ENCODE measurements at places on chromosomes 3 and 15.

GRCh38 chr3:158808697-158809096 is 6.8 kb downstream of the MFSD1 start:
- no peak for DNase-seq

DNA sequence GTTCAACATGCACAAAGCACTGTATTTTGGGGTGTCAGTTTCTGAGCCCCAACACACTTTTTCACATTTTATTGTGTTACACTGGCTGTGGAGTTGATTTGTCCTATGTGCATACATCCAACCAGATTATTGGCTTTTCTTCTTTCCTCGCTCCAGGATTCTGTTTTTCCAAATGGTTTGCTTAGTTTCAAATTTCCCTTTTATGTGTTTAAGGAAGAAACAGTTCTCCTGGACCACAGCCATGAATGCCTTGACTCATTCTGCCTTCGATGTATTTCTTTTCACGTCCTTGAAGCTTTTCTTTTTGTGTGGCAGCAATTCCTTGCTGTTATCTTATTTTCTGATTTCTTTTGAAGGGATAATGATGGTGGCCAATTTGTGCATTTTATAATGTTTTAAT is 53.8 kb downstream of the CACNA2D3 start:
- no peak for DNase-seq

GRCh38 chr3:14452740-14453710 is 50.6 kb downstream of the SLC6A6 start:
- no peak for DNase-seq

DNA sequence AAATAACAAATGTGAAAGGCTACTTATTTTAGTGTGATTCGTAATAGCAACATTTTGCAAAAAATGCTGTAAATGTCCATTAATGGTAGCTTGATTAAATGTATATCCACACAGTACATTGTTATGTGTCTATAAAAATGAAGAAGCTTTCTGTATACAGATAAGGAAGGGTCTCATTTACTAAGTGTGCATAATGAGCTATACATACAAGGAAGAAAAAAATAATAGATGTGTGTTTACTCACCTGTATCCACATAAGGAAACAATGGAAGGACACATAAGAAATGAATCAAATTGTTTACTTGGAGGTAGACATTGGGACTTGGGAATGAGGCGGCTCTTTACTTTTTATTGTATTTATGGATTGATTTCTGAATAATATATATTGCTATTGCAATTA is 34.9 kb downstream of the MED12L start:
- DNase-seq: no peak

GRCh38 chr15:92881211-92881754 is 18.8 kb upstream of the CHD2 start:
- DNase-seq: no peak

DNA sequence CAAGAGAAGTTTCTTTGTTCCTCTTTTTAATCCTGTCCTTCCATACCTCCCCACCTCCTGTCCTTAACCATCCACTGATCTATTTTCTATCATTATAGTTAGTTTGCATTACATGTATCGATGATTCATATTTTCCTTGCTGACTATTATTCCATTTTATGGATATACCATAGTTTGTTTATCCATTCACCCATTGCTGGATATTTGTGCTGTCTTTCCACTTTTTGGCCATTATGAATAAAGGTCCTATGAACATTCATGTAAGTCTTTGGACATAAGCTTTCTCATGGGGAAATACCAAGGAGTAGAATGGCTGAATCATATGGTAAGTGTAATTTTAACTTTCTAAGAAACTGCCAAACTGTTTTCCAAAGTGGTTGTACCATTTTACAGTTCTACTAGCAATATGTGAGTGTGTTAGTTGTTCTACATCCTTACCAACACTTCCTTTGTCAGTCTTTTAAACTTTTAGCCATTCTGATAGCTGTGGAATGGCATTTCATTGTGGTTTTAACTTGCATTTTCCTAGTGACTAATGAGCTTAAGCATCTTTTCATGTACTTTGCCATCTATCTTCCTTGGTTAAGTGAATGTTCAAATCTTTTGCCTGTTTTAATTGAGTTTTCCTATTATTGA is 11.7 kb downstream of the ATP6V1A start:
- no peak for DNase-seq

DNA sequence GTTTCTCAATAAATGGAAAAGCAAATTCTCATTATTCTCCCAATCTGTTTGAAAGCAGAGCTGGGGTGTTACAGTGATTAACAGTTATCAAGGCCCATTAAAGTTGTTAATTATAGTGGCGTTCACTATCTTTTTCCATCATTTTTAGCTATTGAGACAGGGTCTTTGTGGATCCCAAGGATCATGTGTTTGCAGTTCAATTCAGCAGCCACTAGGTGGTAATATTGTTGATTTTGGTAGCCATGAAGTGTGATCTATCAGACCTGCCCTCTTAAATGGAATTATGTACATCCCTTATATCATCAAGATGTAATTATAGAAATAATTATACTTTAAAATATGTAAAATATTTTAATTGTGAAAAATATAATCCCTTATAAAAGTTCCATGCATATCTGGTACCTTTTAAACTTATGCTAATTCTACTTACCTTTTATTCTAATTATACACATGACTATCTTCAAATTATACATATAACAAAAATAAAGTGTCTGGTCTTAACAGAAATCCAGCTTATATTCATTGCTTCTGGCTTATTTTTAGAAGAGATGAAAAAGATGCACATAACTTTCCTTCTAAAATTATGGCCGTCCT is 126.4 kb downstream of the GREM1 start:
- no peak for DNase-seq

GRCh38 chr15:101642361-101642760 is 9.8 kb downstream of the TM2D3 start:
- DNase-seq: no peak

DNA sequence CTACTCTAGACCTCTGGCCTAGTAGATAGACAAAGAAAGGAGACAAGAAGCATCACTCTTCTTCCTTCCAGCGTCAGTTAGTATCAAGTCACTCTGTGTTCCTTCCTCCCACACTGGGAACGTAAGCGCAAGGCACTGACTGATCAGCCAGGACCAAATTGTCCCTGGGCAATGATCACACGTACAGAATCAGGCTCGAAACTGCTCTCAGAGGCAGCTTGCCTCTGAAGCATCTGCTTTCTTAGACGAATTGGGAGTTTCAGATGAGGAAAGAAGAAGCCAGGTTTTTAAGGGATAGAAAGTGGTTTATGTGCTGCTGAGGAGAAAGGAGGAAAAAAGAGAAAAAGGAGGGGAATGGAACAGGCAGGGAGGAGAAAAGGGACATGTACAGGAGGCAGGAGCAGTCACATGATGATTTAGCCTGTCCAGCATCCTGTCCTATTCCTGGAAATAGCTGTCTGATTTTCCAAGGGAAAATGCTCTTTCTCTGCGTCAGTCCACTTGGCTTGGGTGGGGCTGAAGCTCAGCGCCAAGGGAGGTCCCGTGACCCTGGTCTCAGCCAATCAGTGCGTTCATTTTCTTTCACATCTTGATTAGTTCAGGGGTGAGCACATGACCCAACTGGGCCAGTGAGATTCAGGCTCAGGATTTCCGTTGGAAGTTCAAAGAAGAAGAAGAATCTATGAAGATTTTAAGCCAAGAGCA is 102.0 kb upstream of the PRICKLE2 start:
- no peak for DNase-seq

DNA sequence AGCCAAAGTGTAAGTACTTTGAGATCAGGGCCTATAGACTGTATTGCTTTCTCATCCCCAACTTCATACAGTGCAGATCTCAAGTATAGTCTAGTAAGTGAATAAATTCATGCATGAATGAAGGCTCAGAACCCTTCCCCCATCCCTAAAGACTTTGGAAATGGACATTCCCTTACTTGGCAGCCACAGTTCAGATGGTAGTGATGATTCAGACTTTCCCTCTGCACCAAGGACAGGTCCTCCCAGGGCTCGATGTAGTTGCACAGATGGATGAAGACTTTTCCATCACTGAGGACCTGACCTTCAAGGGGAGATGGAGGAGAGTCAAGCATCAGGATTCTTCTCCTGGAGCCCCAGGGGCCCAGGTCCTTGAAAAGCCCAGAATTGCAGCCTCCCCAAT is 4.6 kb downstream of the TIMP4 start:
- DNase-seq: no peak
